ENCODE measurements at places on chromosomes 11 and 22. TPM values are rescaled to one million over a fixed set of nuclear protein-coding genes. Genes with fewer than 3 reads are reported as not detected.

DNA sequence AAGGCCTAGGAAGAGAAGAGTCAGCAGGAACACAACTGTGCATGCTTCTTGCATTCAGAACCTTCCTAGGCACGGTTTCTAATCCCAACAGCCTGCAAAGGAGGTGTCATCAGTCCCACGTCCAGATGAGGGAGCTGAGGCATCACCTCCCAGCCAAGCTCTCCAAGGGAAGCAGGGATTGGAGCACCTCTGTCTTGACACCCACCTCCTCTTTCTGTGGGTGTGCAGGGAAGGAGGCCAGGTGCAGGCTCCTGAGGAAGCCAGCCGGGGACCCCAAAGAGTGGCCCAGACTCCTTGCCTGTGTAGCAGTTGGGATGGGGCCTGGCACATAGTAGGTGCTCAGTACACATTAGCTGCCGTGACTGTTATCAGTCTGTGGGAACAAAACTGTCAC lies 2.0 kb downstream of the PNPLA5 start:
- no peak for DNase-seq

GRCh38 chr11:67278939-67279588 lies 10.0 kb upstream of the ANKRD13D start:
- no peak for DNase-seq

GRCh38 chr22:20666560-20666959 lies 107.4 kb upstream of the SERPIND1 start:
- no peak for DNase-seq

GRCh38 chr11:42841556-42841955 lies 470.2 kb upstream of the API5 start:
- DNase-seq: no peak

DNA sequence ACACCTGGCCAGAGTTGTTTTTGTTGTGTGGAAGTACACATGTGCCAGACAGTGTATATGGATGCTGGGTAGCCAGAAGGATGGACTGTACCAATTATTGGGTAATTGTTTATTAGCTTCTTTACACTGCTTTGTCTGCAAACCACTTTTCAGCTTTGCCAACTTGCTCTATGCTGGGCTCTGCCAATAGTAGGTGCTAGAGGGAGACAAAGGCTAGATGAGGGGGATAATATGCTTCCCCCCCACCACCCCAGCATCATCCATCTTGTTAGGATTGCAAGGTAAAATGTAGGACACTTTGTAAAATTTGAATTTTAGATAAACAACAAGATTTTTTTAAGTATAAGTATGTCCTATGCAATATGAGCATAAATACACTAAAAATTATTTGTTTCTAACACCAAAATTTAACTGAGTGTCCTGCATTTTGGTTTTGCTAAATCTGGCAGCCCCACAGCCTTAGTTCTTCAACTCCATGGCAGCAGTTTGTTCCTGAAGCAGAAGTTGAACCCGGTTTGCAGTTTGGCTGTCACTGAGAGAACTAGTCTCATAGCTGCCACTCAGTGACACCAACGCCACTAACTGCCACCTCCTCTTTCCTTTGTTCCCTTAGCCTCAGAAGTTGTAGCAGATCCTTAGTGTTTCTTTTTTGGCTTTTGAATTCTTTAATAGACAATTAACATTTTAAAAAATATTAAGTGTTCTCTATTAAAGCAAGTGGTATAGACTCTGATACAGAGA lies 78.8 kb downstream of the CCDC81 start:
- no peak for DNase-seq

- peak; percentile 59 for DNase-seq
Observed at GRCh38 chr11:72224564-72225410, at the start of gene INPPL1. INPPL1 (plus strand) TSS chr11:72224767; CDS start chr11:72224985, 218 bp downstream.

Gene FOLR2
- total RNA-seq: not detected

Gene OR10A2
- total RNA-seq: not detected
